Prostate gland (tissue), 2 donors: ENCODE measurements at places on chromosomes 3 and 15. TPM values are rescaled to one million over a fixed set of nuclear protein-coding genes. Genes with fewer than 3 reads are reported as not detected.
A peak's percentile ranks its signal among the peaks of the same experiment; 100 is the strongest.

- no peak for DNase-seq
Measured at GRCh38 chr15:39948817-39949216, 14.9 kb downstream of the EIF2AK4 start.

- DNase-seq, result peak; percentile 48
Measured at GRCh38 chr3:48595526-48596121, 495 bp upstream of the COL7A1 start.

DNA sequence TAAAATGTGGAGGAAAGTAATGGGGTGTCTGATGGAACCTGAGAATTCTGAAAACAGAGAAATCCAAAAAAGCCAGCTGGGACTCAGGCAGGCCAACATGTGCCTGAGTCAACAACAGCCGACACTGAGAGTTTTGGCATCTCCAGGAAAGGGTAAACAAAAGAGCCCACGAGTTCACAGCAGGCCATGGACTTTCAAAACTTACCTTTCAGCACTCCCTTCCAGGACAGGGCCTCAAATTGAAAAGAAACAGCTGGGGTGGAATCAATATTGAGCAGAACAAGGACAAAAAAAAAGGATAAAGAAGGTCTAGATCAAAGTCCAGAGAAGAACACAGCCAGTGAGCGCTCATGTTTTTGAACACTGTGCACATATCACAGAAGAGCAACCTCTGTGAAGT lies 735.4 kb upstream of the GRM7 start:
- peak; percentile 5 for DNase-seq

DNA sequence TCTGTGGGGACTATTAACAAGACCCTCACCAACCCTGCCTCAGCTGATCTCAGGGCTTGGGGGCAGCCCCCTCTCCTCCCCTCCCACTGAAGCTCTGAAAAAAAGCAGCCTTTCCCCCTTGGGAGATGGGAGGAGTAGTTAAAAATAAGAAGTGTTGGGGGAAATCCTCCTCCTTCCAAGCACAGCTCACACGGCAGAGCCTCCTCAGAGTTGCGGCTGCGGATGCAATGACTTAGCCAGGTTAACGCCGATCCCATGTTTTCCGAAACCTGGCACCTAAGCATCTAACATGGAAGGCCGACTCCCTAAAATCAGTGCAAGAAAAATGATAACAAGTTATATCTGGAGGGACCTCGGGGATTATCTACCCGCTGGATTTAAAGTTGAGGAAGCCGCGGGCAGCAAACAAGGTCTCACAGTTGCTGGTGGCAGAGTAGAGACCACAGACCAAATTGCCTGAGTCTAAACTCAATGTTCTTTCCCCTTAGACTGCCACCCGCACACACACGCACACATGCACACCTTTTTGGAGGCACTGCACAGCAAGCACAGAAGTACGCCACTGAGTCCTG lies 1.1 kb upstream of the TPM1 start:
- DNase-seq, result no peak

DNA sequence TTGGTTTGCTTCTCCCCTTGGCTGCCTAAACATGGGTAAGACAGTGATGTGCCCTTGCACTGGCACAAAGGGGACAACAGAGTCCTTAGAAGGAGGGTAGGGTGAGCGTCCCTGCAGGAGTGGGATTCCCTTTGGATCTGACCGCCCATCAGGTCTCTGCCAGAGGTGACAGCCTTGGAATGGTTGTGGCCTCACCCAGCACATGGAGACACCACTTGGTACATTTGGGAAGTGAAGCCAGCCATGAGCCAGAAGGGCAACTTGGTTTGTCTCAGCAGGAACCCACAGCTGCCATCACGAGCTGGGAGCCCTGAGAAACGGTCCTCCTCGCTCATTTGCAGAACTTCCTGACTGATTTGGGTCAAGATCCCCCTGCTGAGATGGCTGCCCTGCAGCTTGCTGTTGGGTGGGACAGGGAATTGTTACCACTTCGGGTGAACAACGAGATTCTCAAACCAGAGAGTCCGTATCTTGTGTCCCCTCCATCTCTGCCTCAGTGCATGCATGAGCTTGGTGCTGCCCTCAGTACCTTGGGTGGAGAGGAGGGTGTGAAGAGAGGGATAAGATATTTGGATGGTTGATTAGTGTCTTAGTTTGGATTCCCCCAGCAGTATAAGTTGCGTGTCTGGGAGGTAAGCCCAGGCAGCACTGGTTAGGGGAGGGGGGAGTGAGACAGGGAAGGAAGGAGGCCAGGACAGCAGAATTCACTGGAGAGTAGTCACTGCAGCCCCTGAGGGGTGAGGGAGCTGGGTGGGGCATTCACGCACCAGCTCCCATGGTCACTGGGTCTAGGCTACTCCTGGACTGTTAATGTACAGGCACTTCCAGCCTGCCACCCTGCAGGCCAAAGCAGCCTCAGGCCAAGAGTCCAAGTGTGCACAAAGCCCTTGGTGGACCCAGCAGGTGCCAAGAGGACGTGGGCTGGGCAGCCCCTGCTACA lies 168.8 kb upstream of the TOPAZ1 start:
- no peak for DNase-seq

DNA sequence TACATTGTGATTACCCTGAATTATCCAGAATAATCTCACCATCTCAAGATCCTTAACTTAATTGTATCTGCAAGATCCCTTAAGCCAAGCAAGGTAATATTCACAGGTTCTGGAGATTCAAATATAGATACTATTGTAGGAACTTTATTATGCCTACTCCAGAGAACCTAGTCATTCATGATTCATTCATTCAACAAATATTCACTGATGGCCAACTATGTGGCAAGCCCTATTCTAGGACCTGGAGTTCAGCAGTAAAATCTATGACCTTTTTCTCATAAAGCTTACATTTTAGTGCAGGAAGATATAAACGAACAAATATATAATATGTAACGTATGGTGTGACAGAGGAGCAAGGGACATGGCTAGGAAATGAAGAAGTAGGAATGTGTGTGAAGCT lies 49.6 kb downstream of the ISL2 start:
- DNase-seq, result no peak

- no peak for DNase-seq
Measured at GRCh38 chr3:94946683-94947082, 883.8 kb downstream of the NSUN3 start.

GRCh38 chr3:156811089-156811862 lies 14.9 kb upstream of the LEKR1 start:
- DNase-seq, result no peak

DNA sequence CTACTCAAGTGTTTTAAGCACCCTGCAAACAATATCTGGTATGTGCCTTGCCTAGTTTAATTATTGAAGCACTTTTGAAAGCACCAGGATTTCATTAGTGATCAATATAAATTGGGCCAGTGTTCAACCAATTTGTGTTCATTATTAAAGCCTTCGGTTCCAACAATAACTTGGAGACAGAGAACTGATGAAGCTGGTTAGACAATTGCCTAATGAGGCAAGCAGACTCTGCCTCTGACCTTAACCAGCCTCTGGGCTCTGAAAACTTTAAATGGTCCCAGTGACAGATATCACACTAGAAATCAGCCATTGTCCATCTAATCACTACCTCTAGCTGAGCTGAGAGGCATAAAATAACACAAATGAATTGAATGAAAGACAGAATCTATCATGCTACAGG lies 139.9 kb upstream of the CNTN6 start:
- DNase-seq, result no peak

DNA sequence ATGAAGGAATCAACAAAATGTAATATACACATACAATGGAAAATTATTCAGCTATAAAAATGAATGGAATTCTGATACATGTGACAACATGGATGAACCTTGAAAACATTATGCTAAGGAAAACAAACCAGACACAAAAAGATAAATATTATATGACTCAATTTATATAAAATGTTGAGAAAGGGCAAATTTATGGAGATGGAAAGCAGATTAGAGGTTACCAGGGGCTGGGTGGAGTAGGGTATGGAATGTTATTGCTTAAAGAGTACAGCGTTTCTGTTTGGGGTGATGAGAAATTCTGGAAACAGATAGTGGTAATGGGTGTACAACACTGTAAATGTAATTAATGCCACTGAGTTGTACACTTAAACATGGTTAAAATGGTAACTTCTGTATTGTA lies 50.9 kb downstream of the EMC4 start:
- no peak for DNase-seq

- DNase-seq, result no peak
Measured at GRCh38 chr3:187618722-187619121, 51.5 kb downstream of the SST start.

GRCh38 chr3:197205675-197206074 lies 92.7 kb downstream of the DLG1 start:
- DNase-seq, result no peak

DNA sequence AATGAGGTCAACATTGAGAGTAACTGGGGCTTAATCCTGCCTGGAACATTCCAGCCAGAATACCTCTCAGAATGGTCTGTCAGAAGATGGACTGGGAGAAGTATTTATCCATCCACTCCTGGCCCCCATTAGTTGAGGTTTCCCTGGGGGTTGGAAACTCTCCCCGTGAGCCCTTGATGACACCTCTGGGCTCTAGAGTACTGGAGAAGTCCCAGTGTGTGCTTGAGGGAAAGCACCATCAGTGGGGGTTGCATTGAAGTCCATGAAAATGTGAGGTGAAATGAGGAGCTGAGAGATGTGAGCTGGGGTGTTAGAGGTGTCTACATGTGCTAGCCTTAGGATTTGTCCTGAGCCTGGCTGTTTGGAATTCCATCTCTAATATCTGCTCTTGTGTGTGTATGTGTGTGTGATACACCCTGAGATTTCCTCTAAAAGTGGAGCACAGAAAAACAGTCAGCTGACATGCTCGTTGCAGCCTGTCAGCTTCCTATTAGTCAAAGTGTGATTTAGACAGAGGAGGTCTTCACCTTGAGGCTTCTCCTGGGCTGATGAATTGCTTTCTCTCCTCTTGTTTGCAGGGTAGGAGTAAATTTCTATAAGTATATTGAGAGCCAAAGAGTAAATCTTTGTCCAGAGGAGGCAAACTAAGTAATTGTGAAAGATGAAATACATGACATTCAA lies 67.6 kb downstream of the NR1D2 start:
- no peak for DNase-seq

DNA sequence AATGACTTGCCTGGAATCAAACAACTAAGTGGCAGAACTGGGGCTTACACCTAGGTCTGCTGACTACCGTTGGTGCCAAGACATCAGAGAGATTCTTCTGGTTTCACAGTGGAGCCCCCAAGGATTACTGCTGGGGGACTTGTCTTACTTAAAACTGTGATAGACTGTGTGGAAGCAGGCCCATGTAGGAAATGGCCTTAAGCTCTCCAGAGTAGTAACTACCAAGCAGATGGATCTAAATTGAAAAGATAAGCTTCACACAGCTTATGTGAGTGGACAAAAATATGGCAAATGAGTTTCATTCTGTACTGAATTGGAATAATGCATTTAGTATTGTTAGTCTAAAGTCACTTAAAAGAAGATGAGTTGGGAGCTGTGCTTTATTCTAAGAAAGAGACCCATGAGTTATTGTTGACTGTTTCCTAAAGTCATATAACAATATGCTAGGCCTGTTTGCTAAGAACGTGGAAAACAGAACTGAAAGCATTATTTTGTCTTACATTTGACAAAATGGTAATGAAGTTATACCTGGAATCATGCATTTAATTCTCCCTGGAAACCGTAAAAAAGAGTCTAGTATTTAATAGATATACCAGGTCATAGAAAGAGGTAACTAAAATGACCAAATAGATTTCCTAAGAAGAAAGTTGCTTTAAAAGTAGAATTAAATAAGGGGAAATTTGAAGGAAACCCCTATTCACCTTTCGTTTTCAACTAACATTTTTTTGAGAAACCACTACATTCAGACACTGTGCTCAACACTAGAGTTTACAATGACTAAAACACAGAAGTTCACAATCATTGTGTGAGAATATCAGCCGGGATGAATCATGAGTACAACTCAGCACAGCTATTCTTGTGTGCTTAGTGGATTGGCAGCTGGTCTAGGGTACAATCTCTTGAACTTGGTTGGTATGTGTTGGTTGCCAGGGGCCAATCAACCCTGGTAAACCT lies 13.0 kb upstream of the MAPK6 start:
- no peak for DNase-seq

DNA sequence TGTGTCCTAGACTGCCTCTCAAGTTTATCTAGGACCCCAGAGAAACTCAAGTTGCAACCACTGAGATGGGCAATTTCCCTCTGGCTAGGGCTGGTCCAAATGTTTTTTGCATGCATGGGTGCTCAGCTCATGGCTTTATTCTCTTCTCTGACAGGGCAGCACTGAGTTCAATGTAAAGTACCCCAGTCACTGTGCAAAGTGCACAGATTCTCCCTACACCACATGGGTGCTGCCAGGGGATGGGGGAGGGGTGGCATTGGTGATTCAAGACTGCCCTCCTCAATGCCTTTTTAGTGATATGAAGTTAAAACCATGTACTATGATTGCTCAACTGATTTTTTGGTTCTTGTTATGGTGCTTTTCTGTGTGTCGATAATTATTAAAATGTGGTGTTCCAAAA lies 14.8 kb upstream of the RAD51 start:
- DNase-seq, result no peak

DNA sequence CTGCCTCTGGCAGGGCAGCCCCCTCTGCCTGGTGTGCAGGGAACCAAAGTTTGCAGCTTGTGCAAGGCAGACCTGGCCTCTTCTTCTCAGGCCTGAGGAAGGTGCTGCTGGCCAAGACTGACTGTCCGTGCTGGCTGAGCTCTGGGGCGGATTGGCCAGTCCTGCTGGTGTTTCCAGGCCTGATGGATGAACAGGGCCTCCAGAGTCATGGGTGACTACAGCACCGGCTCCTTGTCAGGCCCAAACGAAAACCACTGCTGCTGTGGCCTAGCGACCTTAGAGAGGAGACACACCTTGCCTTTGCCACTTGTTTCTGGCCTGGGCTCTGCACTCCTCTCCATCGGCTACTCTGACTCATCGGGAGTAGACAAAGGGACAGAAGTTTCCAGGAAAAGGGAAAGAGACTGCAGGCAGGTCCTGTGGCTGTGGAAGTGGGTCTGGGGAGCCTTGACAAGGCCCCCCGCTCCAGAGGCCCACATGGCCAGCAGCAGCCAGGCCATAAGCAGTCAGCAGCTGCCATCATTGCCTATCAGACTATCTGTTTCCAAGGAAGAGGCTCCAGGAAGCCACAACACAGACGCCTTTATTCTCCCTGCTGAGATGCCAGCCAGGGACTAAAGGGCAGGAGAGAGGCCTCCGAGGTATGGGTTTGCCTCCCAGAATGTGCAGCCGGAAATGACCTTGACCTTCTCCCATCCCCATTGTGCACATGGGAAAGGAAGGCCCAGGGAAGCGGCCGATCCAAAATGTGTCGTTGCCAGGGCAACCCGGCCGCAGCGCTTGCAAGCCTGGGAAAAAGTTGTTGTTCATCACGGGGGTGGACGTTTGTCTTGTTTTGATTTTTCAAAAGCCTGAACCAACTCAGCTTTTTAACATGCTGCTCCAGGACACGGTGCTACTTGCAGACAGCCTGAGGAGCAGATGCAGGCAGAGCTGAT lies 160.5 kb downstream of the CHSY1 start:
- no peak for DNase-seq

Gene ISG20
- 6.9 TPM for total RNA-seq

Gene ANKRD63
- total RNA-seq, result not detected

Gene UBE2Q2
- 67.5 TPM for total RNA-seq

Gene CCR4
- 0.14 TPM for total RNA-seq

Gene MITF
- 7.7 TPM for total RNA-seq

Gene RARRES1
- total RNA-seq, result 67.9 TPM

Gene KLHL40
- 2.9 TPM for total RNA-seq

Gene OR5K2
- total RNA-seq, result not detected
